ENCODE measurements at places on chromosomes 16 and 17.

DNA sequence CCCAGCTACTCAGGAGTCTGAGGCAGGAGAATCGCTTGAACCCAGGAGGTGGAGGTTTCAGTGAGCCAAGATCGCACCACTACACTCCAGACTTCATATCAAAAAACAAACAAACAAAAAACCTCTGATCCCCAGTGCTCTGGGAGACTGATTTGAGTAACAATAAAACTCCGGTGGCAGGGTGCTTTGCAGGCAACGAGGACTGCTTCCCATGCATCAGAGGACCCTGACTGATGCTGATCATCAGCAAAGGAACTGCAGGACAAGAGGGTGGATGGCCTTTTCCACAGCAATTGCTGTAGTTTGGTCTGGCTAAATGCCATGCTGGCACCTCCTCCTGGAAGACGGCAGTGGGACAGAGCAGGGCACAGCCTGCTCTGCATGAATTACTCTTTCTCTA is 6.4 kb upstream of the SLC39A11 start:
- no peak for DNase-seq

GRCh38 chr16:68948230-68948910 is 105.0 kb downstream of the TANGO6 start:
- DNase-seq = no peak

DNA sequence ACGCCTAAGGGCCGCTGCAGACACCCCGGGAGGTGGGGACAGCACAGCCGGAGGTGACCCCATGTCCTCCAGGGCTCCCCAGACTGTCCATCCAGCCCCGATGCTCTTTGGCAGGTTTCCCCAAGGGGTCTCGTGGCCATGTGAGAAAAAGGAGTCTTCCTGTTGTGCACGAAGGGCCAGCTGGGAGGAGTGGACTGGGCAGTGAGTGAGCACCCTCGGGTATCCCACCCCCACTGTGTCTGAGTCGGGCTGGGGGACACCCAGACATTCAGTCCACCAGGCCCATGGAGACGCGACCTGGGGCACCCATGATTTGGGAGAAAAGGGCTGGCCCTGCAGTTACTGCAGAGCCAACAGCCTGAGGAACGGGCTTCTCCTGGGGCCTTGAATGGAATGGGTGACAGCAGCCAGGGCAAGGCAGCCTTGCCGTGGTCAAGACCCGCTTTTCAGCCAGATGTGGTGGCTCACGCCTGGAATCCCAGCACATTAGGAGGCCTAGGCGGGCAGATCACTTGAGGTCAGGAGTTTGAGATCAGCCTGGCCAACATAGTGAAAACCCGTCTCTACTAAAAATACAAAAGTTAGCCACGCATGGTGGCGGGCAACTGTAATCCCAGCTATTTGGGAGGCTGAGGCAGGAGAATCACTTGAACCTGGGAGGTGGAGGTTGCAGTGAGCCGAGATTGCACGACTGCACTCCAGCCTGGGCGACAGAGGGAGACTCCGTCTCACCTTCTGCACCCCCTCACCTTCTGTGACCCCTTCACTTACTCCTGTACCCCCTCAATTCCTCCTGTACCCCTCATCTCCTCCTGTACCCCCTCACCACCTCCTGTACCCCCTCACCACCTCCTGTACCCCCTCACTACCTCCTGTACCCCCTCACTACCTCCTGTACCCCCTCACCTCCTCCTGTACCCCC is 24.1 kb upstream of the CAPN15 start:
- no peak for DNase-seq

GRCh38 chr17:32609085-32609484 is 122.3 kb downstream of the CDK5R1 start:
- DNase-seq = peak; percentile 36

- DNase-seq = no peak
These were observed 35.6 kb upstream of the IRF8 start for GRCh38 chr16:85863384-85863774.

GRCh38 chr16:84312783-84313382 is 18.2 kb downstream of the WFDC1 start:
- DNase-seq = no peak

All from stimulated activated CD8-positive, alpha-beta memory T cell treated with anti-CD3 and anti-CD28 coated beads, Interleukin-4, amount 100 ng/mL, for 1 hour (primary cell).